ENCODE measurements at places on chromosomes 12 and 14. TPM values are rescaled to one million over a fixed set of nuclear protein-coding genes. Genes with fewer than 3 reads are reported as not detected.

ACTN1 gene
- 15.0 TPM for total RNA-seq

DNA sequence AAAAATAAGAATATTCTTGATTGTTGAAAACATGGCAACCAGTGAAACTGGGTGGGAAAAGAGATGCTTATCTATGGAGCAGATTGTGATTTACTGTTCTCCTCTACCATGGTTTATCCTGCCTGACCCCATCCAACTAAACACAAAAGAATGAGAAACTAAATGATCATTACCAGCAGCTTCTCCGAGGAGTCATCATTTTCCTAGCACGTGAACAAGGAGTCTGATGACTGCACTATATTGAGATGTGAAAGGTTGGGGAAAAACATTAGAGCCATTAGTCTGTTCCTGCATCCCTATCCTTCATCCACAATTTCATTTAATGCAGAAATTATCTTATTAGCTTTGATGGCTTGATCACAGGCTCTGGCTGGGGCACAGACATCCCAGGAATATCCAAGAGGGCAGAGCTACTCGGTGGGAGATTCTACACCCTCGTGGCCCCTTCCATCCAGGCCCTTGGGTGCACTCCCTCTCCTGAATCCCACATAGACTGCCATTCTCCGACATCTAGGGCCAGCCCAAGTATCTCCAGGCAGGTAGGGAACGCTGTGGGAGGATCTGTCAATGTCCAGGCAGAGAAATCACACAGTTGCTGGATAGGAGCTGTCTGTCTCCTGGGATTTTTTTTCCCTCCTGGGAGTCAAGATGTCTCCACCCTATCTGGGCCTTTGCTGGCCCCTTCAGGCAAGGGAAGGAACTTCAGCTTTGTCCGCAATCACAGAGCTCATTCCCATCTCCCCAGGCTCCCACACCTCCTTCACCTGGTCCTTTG, 43.3 kb upstream of the DHRS4 start:
- DNase-seq = no peak

DNA sequence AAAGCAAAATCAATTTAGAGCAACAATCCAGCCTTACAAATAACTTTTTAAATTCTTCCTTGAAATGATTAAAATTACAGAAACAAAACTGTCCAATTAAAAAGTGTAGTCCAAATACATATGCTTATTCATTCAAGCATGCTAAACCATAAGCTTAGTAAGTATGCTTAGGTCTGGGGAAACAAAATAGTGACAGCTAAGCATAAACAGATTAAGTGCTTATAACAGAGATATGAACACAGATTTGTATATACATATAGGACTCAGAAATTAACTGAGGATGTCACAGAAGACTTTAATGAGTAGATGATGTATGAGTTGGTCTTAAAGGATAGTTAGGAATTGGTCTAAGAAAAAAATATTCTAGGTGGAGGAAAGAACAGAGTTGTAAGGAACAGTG, 41.8 kb downstream of the SCAF11 start:
- DNase-seq = no peak

DNA sequence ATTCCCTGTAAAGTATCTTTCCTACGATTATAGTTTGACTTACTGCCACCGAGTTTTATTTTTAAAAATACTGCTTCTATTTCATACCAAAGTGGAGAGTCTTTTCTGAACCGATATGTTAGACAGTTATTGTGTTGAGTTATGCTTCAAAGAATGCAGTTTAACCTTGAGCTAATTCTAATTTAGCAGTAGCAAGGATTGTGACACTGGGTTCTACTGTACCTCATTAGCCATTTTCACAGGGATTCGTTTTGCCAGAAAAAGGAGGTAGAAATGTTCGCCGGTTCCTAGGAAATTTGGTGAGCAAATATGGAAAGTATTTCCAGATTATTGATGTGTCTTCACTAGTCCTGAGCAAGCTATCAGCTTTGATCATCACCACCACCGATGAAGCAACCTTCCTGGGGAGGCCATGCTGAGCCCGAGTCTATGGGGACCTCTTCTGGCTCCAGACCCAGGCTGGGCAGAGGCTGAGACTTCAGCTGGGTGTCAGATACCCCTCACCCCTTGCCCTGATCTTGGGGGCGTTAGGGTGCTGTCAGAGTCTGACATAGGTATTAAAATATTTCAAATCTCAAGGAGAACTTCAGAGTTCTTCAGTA, 13.6 kb downstream of the GLRX5 start:
- no peak for DNase-seq

DNA sequence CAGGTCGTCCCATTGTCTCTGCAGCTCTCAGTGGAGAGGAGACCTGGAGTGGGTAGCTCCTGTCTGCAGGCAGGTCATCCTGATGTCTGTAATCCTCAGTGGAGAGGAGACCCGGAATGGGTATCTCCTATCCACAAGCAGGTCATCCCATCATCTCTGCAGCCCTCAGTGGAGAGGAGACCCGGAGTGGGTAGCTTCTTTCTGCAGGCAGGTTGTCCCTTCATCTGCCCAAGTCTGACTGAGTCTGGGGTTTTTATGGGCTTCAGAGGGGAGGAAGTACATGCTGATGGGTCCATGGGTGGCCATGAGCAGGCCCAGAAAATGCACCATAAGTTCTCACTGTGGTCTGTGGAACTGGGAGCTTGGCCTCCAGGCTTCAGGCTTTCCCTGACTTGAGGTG, 28.9 kb upstream of the PAPLN start:
- DNase-seq = no peak

DNA sequence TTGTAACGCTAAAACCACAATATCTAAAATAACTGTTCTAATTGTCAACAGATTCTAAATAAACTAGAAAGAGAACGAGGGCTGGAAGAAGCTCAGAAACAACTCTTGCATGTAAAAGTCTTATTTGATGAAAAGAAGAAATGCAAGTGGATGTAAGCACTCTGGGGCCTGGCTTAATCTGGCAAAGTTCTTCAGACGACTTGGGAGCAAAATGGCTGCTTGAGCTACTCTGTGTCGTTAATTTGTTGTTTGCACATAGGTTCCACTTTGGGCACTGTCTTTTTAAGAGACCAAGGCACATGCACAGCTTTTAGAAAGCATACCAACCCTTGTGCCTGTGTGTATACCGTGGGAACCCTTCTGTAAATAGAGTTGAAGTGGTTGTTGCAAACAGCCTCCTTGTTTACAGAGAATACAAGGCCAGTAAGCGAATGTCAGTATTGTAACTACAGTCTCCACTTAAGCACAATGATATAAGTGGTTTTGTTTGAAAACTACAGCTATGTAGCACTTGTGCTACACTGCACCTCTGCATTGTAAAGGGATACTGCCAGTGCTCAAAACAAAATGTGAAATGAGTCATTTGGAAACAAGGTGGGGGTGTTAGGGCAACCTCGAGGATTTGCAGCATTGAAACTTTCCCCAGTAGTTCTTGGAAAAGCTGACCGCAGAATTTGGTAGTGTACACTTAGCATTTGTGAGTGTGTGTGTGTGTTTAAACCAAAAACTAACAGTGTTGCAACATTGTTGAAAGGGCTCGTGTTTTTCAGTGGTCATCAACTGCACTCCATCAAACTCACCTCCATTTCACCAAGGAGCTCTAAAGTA, 154.3 kb downstream of the CEP83 start:
- no peak for DNase-seq

DNA sequence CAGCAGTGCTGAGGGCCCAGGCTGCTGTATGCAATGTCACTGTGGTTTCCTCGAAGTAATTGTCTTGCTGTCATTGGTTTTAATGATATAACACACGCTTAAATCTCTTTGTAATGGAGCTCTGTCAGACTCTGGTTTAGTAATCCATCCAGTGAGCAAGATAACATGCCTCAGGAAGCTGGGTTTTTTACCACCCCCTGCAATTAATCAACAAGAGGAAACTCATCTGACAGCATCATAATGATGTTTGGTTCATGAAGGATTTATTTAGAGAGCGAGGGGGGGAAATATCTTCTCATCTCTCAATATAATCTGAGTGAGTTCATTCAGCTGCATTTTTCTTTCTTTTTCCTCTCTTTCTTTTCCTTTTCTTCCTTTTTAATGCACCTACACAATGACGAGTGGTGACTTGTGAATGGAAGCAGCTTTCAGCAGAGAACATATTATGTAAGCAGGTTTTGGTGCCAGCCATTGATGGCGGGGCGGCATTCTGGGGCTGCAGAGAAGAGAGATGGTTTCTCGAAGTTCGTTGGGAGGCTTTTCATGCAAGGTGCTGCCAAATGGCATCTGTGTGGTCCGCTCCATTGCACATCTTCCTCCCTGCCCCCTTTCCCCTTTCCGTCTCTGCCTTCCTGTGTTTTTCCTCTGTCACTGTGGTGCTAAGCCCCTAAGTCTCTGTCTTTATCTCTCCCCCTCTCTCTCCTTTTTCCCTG, 6.7 kb downstream of the RPH3A start:
- DNase-seq = no peak

DNA sequence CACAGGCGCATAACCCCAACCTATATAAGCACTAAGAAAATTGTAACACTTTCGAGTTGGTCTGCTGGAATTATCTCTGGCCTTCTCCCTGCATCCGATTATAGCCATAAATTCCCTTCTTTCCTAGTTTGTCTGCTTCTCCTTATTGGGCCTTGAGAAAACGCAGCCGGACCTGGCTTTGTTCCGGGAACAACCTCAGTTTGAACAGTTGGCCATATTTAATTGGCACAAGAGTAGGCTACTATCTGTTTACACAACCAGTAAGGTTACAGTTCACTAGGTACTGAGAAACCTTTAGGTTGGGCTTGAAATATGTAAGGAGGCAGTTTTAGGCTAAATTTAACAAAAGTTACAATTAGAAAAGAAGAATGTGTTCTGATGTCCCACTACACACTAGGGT, 176.1 kb downstream of the IPO8 start:
- no peak for DNase-seq

- DNase-seq = no peak
Observed at GRCh38 chr12:41709012-41709411, 435.7 kb downstream of the GXYLT1 start.

JAG2 gene
- total RNA-seq = 34.0 TPM

DNA sequence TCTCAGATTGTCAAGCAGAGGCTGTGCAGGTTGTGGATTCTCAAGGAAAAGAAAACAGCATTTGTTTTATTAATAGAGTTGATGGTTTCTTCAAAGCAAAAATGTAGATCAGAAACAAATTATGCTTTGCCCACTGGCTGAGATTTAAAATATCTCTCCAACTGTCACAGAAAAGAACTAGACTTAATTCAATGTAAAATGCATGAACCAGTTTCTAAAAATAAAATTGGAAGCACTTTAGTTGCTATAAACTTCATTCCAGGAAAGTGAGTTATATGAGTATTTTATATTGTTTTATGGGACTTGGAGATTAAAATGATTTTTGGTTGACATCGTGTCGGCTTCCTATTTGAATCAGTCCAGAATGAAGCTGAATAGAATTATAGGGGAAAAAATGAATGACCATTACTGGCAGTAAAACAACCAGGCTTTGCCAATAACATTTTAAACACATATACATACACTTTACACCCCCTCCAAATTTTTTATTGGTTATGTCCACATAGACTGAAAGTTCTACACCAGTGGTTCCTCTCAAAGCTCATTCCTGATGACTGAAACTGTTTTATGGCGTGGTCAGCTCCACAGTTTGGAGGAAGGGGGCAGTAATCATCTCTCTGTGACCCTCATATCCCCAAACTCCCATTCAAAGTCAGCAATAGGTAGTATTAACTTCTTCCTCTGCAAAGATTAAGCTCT, 55.5 kb upstream of the DAAM1 start:
- DNase-seq = no peak

GRCh38 chr14:71574976-71575375, 357.3 kb upstream of the RGS6 start:
- no peak for DNase-seq

DNA sequence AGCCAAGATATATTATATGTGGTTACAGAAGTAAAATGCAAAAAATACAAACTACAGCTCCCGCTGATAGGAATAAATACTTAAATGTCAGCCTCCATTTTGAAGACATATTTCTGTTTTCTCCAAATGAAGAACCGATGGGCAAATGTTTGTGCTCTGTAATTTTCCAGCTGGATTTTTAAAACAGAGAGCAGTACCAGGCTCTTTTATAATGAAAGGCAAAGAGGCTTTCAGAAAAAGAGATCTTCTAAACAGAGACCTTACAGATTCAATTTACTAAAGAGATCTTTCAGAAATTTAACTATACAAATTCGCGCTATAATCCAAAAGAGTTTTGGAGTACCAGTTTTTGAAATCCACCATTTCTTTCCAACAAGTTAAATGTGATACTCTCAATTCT, 19.9 kb downstream of the MAP4K5 start:
- DNase-seq = no peak

RNASE1 gene
- 94.4 TPM for total RNA-seq

DNA sequence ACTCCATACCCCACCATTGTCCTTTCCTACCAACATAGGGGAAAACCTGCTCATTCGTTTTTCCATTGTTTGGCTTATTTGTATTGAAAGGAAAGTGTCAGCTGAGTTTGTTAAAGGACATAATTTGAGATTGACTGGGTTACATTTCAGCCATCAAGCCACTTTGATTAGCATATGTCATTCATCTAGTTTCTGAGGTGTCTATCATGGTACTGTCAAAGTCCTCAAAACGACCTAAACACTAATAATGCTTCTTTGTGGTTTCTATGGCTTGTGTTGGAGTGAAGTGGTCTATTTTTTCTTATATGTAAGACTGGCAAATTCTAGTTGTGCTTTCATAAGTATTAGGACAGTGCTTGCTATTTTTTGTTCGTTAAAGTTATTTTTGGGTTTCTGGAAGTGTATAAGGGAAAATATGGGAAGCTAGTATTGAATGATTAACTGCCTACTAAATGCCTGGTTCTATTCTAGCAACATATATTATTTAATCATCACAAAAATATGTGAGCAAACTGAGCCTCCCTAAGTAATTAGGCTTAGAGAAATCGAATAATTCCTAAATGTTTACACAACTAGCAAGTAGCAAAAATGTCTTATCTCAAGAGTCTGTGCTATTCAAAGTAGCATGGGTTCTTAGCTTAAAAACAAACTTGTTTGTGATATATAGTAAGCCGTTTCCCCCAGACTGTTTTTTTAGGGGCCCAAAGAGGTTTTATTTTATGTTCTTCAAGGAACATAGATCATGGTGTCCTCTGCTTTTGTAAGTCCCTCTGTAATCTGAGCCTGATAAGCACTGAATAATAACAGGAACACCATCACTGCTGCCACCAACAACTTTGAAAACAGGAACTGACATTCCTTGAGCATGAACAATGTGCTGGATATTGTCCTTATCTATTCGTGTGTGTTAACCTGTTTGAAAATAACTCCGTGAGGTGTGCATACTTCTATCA, 67.1 kb downstream of the DERA start:
- DNase-seq = no peak

PPP1R1A gene
- total RNA-seq = 93.7 TPM

- no peak for DNase-seq
Observed at GRCh38 chr14:98598576-98598975, 673.4 kb downstream of the BCL11B start.

REP15 gene
- total RNA-seq = 2.7 TPM

DNA sequence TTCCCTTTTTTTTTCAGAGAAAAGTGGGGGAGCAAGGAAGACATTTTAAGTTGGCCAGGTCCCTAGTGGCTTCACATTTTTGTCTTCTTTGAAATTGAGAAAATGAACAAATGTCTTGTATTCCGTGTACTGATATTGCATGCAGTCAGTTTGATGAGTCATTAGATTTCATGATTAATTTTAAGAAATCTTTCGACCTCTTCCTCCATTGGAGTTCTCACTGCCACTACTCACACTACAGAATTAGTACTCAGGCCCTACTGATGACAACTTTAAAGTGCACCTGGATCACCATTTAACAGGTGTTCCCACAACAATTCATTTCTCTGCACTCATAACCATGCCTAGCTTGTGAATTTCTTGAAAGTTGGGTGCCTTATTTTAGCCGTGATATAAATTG, 50.5 kb downstream of the SAMD4A start:
- DNase-seq = no peak

TAS2R50 gene
- total RNA-seq = not detected
